ENCODE measurements at places on chromosomes 5 and 9.

DNA sequence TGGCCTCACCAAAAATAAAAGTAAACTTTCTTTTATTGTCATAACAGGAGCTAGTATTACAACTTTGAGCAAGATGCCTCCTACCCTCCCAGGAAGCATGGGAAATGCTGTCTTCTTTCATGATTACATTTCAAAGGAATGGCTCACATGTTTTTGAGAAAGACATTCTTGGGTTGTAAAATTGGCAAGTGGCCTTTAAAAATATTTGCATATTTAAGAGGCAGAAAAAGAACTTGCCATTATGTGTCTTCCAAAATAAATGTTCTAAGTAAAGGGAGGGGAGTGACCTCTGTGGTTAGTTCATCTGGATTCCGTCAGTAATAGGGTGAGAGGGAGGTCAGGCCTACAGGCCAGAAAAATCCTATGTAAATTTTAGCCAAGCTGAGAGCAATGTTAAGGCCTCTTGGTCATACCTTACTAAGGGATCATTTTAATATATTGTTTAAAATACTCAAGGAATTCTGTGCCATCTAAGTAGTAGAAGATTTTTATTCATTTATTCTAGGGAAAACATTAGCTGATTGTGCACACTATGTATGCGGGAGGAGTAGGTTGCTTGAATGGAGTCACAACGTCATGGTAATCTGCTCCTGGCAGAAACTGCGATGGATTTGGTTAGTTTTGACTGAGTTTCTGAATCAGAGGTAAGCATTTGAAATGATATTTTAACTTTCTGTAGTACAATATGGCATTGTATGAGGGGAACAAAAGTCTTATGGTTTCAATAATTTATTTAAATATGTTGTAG lies 1485.7 kb upstream of the CDH9 start:
- DNase-seq: no peak

- no peak for DNase-seq
Observed at GRCh38 chr9:90680534-90680933, 37.9 kb upstream of the DIRAS2 start.

DNA sequence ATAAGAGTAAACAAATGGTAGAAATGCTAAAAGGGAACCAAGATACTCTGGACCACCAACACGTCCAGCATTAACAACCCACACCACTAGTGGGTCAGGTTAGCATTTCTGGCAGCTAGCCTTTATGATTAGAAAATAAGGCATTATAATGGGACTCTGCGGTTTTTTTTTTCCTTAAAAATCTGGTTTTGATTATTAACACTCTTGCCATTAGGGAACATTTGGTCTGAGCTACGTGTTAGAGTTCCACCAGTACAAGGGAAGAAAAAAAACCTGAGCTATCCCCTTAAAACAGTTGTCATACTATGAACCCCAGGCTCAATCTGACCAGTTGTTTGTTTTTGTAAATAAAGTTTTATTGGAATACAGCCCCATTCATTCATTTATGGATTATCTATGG lies 110.4 kb downstream of the NTRK2 start:
- no peak for DNase-seq

- no peak for DNase-seq
Observed at GRCh38 chr5:83925321-83925954, 204.8 kb upstream of the HAPLN1 start.

DNA sequence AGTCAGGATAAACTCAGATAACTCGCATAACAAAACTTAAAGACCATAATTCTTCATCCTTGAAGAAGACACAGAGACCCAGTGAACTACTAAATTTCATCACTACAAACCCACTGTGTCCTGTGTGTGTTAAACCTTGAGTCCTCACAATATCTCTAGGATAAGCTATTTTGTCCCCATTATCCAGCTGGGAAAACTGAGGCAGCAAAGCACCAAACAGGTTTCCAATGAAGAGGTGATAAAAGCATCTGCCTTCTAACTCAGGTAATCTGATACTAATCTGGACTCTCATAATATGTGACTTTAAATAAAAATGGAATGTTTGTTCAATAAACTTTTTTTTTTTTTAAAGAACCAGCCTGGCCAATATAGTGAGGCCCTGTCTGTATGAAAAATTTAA lies 62.7 kb upstream of the PPP2CA start:
- no peak for DNase-seq

DNA sequence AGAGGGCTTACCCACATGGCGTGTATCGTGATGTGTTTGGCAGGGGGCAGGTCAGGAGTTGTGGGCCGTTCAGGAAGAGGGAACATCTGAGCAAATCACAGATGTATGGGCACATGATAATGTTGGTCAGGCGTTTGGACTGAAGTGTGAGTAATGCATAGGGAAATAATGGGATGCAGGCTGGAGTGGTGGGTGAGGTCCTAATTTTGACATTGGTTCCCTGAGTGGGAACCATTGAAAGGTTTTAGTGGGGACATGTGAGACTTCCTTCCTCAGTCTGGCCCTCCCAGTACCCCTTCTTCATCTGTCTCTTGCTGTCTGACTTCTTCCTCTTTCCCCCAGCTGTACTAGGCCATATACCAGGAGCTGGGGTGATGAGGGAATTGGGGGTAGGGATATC lies 7.6 kb downstream of the OTULIN start:
- no peak for DNase-seq

DNA sequence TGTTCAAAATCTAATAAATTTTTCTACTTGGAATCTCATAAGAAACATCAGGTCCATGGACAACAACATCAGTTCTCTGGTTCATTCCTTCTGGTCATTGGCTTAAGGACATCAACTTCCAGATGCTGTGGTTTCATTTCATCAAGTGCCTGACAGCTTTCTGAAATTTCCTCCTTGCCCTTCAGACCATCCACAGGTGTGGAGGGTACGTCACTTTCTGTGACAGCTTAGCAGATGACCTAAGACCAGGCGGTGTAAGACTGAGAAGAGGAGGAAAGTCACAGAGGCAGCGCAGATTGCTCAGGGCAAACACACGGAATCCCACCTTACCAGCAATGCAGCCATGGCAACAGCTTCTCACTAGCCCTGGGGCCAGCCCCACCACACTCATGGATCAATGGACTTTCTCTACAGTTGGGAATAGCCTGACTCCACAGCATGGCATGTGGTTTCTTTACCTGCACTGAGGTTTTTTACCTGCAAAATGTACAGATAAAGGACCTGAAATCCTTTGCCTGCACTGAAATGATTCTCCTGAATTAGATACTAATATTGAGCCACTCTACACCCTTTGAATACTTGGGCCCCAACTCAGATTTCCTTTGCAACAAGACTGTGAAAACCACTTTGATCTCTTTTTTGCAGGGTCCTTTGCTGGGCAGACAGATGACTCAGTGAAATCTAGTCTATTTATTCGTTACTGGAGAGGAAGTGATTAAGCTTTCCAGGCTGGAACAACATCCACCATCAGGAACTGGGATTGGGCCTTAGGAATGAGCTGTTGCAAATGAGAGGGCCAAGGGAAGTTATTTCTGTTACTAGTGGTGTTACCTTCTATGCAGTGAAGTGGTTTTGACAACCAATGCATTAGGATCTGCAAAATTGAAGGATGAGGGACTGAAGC lies 26.9 kb downstream of the TICAM2 start:
- DNase-seq: no peak

- DNase-seq: no peak
Observed at GRCh38 chr5:53397845-53398244, 82.6 kb upstream of the FST start.

- DNase-seq: no peak
Observed at GRCh38 chr5:150075806-150076205, 10.5 kb downstream of the CSF1R start.

- no peak for DNase-seq
Observed at GRCh38 chr5:65338606-65339151, 143.0 kb downstream of the ADAMTS6 start.

- DNase-seq: no peak
Observed at GRCh38 chr9:38195737-38196161, 126.7 kb upstream of the SHB start.

DNA sequence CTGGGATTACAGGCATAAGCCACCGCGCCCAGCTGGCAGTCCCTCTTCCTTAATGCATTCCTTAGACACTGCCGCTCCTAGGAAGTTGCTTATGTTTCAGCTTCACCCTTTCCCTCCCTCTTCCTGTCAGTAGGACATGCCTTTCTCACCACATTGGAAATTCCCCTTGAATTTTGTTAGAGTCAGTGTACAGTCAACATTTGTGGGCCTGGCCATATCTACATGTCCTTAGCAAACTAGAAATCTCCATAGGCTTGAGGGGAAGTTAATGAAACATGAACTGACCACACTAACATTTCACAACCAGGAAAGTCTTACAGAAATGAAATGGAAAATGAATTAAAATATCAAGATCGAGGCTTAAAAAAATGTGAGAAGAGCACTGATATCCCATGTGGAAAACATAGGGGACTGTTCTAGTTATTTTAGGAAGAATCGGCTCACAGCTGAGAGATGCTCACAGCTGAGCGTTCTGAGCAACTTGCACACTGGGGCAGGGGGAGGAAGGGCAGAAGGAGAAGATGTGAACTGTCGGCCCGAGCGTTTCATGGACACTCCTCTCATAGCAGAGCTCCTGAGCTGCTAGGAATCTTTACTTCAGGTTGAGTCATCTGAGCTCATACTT lies 21.1 kb upstream of the LVRN start:
- DNase-seq: no peak

DNA sequence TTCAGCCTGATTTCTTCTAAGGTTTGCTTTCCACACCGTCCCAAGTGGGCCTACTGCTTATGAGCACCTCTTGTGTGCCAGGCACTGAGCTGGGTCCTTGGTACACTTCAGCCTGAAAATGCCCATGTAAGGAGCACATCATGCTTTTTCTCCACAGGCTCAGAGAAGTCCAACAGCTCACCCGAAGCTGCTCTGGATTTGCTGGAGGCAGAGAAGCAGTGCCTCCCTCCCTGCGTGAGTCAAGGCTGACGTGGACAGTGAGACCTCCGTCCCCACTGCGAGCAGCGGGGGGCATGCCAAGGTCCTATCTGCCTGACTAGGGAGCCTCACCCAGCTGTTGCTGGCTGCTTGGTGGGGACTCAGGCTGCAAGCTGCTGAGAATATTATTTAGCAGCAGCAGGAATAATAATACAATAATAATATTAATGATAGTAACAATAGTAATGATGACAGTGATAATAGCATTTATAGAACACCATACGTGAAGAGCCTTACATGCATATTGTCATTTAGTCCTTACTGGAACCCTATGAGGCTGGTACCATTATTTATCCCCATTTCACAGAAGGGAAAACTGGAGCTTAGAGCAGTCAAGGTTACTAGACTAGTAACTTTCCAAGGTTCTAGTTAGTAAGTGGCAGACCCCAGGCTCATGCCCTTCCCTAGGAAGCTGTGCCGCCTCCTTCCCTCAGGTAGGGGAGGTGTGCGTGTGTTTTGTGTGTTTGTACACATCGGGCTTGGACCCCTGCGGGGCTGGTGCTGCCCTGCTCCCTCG lies 194.8 kb downstream of the HSPA4 start:
- DNase-seq: no peak

Data from progenitor cell of endocrine pancreas (in vitro differentiated cells).